Uterus (tissue), 4 donors: ENCODE measurements at places on chromosomes 3 and 15.

DNA sequence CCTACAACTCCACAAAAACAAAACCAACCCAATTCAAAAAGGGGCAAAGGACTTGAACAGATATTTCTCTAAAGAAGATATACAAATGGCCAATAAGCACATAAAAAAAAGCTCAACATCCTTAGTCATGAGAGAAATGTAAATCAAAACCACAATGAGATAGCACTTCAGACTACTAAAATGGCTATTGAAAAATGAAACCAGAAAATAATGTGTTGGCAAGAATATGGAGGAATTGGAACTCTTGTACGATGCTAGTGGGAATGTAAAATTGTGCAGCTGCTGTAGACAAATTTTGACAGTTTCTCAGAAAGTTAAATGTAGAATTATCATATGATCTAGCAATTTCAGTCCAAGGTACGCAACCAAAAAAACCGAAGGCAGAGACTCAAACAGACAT is 29.0 kb downstream of the KY start:
- DNase-seq, result no peak

DNA sequence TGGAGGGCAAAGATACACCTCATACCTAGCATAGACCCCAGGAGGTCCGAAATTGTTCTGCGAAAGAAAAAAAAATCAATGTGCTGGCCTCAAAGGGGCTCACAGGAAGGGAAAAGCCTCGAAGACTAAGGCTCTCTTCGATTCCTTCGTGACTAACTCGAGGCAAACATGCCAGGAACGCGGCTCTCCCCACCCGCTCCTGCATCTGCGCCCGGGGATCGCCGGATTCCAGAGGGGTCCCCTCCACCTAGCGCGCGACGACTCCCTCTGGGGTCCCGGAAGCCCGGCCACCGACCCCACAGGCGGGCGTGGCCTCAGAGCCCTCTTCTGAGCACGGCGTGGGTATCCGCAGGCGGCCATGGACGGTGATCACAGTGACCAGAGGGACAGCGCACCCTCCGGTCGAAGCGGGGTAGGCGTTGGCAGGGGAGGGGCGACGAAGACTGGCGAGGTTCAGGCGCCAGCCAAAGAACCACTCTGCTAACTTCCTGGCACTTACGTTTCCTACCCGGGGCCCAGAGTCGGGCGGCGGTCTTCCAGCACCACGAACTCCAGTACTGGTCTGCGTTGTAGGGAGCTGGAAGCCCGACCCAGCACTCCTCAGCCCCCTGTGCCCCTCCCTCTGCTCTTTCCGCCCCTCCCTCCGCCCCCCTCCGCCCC is 515 bp upstream of the EIF3J start:
- DNase-seq, result no peak

- no peak for DNase-seq
Observed at GRCh38 chr15:74497584-74497983, 36.6 kb upstream of the UBL7 start.

DNA sequence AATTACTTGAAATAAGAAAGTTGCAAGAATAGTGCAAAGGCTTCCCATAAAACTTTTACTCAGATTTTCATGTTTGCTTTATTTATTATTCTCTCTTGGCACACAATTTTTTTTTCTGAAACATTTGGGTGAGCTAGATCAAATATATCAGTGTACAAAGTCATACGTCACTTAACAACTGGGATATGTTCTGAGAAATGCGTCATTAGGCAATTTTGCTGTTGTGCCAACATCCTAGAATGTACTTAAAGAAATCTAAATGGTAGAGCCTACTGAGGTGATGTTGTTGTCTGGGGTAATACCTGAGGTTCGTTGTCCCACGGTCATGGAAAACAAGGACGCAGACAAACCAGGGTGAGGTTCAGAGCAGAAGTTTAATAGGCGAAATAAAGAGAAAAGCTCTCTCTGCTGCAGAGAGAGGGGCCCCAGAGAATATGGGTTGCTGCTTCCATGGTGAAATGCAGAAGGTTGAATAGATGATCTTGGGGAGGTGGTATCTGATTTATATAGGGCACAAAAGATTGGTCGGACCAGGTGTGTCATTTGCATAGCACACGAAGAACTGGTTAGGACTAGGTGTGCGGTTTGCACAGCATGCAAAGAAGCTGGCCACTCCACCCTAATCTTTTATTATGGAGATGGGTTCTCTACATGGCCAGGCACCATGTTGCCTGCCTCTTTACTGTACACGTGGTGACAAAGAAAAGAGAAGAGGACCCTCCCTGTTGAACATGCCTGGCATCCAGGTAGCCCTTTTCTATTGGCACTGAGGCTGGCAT is 8.8 kb upstream of the GRAMD1C start:
- no peak for DNase-seq

DNA sequence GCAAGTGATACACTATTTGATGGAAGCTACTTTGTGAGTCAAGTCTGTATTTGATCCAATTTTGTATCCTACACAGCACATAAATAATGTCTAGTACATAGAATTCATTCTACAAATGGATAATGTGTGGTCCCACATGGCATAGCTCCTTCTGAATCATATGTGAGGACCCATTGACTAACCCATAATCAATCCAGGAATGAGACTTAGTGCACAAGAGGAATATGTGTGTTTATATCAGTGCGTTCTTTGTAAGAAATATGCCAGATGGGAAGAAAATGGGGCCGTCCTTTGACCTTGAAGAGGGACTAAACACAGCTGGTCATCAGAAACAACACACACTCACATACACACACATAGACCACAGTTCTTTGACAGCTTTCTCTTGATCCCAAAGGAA is 282.7 kb upstream of the SEMA6D start:
- no peak for DNase-seq

DNA sequence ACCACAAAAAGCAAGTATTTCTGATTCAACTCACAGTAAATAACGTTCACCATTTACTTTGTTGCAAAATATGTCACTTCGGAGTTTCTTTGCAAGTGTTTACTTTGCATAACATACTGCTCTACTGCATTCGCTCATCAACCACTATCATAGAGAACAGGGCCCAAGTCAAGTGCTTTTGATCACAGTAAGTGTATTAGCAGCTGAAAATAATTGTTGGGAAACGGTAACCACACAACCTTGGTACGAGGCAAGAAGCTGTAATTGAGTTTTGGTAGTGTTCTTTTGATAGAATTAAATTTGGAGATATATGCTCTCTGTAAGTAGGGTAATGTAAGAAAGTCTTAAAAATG is 80.1 kb downstream of the SATB1 start:
- DNase-seq, result no peak

DNA sequence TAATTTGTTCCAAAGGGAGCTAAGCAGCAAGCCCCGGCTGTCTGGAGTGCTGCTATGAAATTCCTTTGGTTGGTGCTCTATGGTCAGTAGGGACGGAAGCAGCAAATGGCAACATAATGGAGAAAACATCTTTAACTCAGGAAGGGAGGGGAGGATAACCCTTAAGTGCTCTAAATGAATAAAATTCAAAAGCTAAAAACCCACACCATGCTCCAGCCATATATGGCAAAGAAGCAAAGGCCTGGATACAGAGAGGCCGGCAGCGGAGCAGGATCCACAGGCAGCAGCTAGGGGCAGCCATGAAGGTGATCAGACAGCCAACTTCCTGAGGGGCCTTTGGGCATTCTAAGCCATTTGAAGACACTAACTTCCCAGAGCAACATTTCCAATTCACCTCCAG is 38.9 kb downstream of the IL17RD start:
- no peak for DNase-seq

GRCh38 chr3:103048068-103048722 is 613.4 kb downstream of the ZPLD1 start:
- no peak for DNase-seq

DNA sequence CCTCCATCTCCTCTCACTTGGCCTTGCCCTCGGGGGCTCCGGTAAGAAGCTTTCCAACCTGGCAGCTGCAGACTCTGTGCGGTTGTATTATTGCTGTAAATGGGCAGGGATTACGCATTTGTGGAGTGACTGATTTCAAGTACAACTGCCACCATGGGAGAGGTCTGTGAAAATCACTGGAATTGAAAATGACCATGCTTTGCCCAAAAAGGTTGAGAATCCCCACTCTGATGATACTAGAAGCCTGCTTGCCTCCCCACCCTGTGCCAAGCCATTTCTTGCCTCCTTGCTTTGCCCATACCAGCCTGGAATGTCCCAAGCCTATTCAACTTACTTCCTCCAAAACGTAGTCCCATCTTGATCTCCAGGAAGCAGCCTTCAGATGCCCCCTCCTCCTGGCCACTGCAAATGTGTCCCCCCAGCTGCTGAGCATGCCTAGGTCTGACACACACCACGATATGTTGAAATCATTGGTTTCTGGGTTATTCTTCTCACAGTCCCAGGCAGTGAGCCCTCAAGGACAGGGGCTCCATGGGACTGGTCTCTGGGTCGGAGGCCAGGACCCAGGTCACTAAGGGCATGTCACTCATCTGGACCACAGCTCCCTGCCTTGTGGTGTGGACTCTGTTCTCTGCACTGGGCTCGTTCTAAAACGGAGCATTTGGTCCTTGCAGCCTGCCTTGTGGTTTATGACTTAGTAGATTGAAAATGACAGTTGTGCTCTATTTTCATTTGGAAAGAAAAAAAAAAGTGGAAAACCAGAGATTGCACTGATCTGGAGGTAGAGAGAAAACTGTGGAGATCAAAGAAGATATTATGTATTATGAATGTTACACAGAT is 42.9 kb downstream of the SMAD3 start:
- DNase-seq, result no peak

DNA sequence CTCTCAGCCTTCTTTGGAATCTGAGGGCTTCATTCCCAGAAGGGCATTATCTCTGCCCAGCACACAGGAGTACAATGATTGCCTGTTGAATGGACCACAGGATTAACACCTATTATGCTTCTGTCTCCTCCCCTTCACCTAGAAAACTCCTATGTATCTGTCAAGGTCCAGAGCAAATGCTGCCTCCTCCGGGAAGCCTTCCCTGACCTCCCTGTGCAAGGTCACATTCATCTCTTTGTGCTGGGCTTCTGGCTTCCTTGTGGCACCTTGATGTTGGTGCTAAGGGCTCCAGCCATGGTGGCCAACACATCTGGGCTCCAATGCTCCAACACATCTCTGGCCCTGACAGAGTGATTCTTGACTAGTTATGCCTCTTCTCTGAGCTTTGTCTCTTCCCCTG is 49.9 kb upstream of the ATP2B2 start:
- DNase-seq, result no peak

GRCh38 chr3:76811418-76811817 is 228.5 kb upstream of the ROBO2 start:
- DNase-seq, result no peak

- peak; percentile 42 for DNase-seq
Observed at GRCh38 chr3:136818769-136819391, at the start of gene SLC35G2. TSS of gene SLC35G2 (plus strand) at chr3:136819126. CDS start at chr3:136854461, 35,335 bp downstream.
